Dermis lymphatic vessel endothelial cell (primary cell): ENCODE measurements at places on chromosomes 2 and 18. TPM values are rescaled to one million over a fixed set of nuclear protein-coding genes. Genes with fewer than 3 reads are reported as not detected.

Gene NTSR2
- total RNA-seq = not detected in 2 replicates

Gene TP53I3
- total RNA-seq = 40.9 and 46.1 TPM in 2 replicates

Gene ING5
- total RNA-seq = 18.4 and 19.2 TPM in 2 replicates

Gene ARHGAP15
- total RNA-seq = not detected in 2 replicates

Gene R3HDM1
- 3.4 and 6.2 TPM in 2 replicates for total RNA-seq

Gene DYNAP
- total RNA-seq = not detected in 2 replicates

Gene PRR30
- total RNA-seq = not detected in 2 replicates

Gene TLX2
- not detected in 2 replicates for total RNA-seq

Gene C2orf80
- not detected in 2 replicates for total RNA-seq

Gene SPP2
- not detected in 2 replicates for total RNA-seq

Gene G6PC2
- not detected in 2 replicates for total RNA-seq

Gene SP5
- total RNA-seq = not detected in 2 replicates

Gene ONECUT2
- under 0.01 TPM in 1 of 2 replicates, not detected in the other for total RNA-seq

Gene BMP10
- not detected in 2 replicates for total RNA-seq

Gene PSMA8
- not detected in 2 replicates for total RNA-seq

Gene TAF4B
- total RNA-seq = 0.76 and 2.4 TPM in 2 replicates

Gene DES
- total RNA-seq = not detected in 2 replicates

Gene LONRF2
- under 0.01 TPM in 2 replicates for total RNA-seq

Gene ZNF892
- 3.6 and 7.4 TPM in 2 replicates for total RNA-seq

Gene ZBTB7C
- not detected in 2 replicates for total RNA-seq

Gene TGFA
- 7.1 and 12.2 TPM in 2 replicates for total RNA-seq

Gene LYPD6
- total RNA-seq = 13.7 and 34.0 TPM in 2 replicates

Gene LGALSL
- 3.2 and 4.2 TPM in 2 replicates for total RNA-seq

Gene CRYGD
- total RNA-seq = not detected in 2 replicates
